ENCODE measurements at places on chromosomes 3 and 15.

GRCh38 chr3:188584958-188585689 is 431.2 kb downstream of the LPP start:
- DNase-seq, result no peak

GRCh38 chr3:177647341-177647740 is 450.1 kb upstream of the TBL1XR1 start:
- DNase-seq, result no peak

GRCh38 chr15:93217343-93217742 is 128.3 kb upstream of the RGMA start:
- no peak for DNase-seq

DNA sequence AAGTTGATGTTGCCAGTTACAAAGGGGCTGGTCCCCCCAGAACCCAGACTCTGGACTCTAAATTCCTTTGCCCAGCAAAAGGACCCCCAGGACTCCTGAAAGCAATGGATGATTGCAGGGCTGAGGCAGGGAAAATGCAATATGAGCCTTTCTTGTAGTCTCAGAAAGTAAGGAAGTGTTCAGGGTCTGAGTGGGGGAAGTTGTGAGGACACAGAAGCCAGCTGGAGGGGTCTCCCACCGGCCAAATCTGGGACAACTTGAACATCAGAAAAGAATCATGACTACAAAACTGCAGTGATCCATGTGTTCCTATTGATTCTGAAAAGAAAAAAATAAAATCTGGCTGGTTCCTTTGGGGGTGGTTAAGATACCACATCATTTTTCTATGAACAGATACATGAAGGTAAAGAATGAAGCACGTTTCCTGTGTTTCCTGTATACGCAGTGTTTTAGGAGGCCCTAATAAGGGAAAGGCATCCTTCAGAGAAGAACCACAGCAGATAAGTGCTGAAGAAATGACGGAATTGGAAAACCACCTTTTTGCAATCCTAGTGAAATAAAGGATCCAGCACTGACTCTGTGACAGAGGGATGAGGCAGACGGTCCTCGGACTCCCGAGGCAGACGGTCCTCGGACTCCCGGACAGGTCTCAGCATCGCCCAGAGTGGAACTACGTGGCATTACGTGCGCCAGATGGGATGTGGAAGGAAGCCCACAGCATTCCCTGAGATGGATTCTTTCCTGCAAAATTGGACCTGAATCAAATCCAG is 22.2 kb upstream of the GRIP2 start:
- no peak for DNase-seq

- DNase-seq, result no peak
Measured at GRCh38 chr3:10669490-10670048, 146.5 kb upstream of the SLC6A11 start.

GRCh38 chr15:42158941-42159340 is 2.5 kb upstream of the PLA2G4F start:
- DNase-seq, result no peak

- no peak for DNase-seq
Measured at GRCh38 chr3:70150599-70150998, 151.1 kb downstream of the SAMMSON start.

DNA sequence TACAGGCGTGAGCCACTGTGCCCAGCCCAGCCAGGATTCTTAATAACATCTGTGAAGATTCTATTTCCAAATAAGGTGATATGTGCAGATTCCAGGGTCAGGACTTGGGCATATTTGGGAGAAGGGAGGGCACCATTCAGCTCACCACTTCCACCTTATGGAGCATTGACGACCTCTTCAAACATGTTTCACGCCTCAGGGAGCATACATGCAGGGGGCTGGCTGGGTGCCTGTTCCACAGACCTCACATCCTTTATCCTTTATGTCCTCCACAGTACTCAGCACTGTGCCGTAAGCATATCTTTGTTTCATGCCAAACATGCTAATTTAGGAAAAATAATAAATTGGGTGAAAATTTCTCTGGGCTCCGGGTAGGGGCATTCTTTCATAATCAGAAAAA is 229.0 kb downstream of the THSD4 start:
- no peak for DNase-seq

- no peak for DNase-seq
Measured at GRCh38 chr15:79966634-79967297, 4.2 kb downstream of the BCL2A1 start.

GRCh38 chr3:126329927-126330725 is 27.1 kb downstream of the KLF15 start:
- DNase-seq, result no peak

DNA sequence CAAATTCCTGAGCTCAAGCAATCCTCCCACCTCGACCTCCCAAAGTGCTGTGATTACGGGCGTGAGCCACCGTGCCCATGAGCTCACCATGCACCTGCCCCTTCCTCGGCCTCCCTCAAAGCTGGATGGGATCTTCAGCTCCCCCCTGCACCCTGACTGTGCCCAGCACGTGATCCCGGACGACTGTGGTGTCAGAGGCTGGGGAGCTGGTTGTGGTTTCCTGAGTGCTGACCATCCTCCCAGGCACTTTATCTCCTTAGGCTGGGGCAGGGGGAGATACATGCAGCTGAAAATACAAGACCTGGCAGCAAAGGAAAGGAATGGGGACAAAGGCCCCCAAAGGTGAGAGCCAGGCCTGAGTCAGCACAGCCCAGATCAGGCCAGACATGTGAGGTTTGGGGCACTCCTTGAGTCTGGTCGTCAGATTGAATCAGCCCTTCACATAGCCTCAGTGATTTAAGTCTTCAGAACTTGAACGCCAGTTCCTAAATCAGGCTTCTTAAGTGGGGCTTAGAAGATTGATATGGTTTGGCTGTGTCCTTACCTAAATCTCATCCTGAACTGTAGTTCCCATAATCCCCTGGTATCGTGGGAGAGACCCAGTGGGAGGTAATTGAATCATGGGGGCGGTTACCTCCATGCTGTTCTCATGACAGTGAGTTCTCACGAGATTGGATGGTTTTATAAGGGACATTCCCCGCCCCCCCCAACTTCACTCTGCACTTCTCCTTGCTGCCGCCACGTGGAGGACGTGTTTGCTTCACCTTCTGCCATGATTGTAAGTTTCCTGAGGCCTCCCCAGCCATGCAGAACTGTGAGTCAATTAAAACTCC is 35.8 kb downstream of the PRKCD start:
- no peak for DNase-seq

DNA sequence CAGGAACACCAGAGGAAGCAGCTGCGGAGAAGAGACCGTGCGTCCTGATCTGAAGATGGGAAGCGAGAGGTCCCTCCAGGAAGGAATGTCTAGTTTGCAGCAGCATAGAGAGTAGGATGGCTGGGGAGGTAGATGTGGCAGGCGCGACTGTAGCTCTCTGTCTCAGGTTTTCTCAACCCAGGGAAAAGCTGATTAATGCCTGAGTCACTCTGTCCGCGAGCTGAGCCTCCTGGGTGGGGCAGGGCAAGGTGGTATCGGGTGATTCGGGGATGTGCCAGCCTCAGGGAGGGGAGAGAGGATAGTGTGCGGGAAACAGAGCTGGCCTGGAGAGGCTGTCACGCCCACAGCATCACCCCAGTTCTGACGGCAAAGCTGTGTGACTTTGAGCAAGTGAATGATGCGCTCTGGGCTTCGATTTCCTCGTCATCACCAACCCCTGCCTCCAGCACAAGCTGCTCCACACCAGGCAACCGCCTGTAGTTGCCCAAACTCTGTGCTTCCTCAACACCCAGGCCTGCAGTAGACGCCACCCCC is 28.4 kb downstream of the CPN2 start:
- DNase-seq, result no peak

GRCh38 chr3:156240642-156241041 is 120.3 kb downstream of the KCNAB1 start:
- DNase-seq, result no peak

DNA sequence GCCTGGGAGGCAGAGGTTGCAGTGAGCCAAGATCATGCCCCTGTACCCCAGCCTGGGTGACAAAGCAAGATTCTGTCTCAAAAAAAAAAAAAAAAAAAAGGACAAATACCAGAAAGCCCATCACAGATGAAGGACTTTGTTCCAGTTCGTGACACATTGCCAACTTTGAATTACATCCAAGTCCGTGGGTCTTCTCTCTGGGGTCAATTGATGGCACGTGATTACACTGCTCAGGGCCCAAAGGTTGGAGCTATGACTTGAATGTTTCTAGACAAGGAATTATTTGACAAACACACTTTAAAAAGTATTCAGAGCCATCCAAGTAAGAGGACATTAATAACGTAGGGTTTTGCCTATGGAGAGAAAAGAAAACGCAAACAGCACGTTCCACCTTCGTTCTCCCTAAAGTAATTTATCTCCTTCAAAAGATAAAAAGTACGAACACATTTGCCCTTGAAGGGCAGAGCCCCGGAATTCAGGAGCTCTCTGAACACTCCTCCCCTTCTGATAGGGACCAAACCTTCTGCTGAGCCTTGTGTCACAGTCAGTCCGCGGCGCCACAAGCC is 31.3 kb upstream of the ST3GAL6 start:
- no peak for DNase-seq

DNA sequence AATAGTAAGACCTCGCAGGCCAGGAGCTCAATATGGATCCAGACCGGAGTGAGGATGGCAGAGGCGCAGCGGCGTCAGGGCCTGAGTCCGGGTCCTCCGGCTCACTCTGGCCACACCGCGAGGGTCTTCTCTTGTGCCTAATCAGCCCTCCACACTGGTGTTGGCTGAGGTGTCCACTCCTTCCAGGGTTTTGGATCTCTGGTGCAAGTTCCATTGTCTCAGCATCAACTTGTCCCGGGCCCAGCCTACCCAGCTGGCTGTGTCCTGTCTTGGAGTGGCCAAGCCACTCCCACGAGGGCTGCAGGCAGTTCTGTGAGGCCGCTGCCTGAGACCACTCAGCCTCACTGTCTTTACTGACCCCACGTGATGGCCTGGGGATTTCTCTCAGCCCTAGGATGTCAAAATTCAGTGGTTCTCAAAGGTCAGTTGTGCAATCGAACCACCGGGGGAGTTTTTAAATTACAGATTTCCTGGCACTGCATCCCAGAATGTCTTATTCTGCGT is 12.6 kb upstream of the GOLGA6L7 start:
- DNase-seq, result no peak

DNA sequence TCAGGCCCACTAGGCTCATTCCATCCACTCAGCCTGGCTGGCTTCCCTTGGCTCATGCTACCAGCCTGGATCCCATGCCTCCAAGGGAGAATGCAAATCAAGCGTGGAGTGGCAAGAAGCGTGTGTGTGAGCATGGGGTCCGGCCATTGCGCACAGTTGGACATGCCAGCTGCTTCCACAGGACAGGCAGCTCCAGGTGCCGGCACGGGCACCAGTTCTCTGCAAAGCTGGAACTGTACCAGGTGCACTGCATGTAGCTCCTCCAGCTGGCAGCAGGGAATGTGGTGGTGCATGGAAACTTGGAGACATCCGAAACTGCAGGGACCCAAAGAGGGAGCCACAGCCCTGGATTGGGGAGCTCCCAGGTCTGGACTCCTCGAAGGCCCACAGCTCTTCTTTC is 449.8 kb downstream of the EPHA6 start:
- DNase-seq, result no peak

GRCh38 chr15:65333148-65333820 is 28.8 kb downstream of the RNU5B-1 start:
- DNase-seq, result no peak

DNA sequence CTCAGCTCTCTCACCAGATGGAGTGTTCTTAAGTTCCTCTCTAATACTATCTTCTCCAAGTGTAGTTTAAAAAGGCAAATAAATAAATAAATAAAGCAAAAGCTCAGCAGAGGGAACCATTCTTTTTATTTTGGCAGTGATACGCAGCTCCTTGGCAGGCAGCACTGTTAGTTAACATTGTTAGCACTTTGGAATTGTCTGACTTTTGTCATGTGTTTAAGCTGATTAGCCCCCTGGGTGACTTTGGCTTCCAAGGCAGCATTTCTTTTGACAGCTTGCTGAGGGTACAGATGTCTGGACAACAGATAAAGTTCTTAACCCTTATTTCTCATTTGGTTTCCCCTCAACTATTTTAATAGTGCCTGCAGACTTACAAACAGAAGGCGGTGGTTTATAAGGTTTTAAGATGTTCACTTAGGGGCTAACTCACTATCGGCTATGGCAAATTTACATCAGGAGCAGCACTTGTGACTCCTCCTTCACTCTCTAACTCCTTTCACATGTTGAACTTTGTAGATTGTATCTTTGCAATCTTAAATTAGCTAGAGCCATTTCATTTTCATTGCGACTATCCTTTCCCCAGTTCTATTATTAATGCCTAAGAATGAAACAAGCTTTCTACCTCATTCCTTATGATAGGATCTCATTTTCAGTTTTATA is 213.4 kb downstream of the ZBBX start:
- DNase-seq, result no peak

DNA sequence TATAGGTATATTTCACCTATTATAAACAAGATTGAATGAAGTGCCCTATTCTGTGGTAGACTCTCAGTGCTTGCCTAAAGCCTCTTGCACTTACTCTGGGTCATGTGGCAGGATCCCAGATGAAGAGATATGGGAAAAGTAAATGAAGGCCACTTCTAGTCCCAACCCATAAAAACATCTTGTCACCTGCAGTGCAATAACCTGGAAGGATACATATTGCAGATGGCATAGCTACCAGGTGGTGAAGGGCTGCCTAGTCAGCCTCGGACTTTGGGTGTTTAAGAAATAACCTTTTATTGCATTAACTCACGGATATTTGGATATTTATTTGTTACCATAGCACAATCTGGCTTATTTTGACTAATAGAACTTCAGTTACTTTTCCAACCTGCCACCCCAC is 367.1 kb downstream of the UNC13C start:
- no peak for DNase-seq

- no peak for DNase-seq
Measured at GRCh38 chr3:152513301-152513960, 244.7 kb downstream of the MBNL1 start.

DNA sequence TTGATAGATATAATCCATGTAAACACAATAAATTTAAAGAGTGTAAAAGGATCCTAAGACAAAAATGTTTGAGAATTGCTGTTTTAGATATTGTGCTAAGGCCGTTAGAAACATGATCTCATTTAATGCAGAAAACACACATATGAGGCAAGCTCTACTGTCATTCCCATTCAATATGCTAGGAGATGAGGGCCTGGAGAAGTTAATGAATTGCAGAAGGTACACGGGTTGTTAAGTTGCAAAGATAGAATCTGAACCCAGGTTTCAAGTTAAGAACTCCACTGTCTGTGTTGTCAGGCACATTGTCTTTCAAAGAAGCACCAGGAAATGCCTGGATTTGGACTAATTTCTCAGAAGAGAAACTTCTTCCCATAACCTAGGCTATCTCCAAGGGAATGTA is 65.1 kb upstream of the SAMMSON start:
- no peak for DNase-seq

DNA sequence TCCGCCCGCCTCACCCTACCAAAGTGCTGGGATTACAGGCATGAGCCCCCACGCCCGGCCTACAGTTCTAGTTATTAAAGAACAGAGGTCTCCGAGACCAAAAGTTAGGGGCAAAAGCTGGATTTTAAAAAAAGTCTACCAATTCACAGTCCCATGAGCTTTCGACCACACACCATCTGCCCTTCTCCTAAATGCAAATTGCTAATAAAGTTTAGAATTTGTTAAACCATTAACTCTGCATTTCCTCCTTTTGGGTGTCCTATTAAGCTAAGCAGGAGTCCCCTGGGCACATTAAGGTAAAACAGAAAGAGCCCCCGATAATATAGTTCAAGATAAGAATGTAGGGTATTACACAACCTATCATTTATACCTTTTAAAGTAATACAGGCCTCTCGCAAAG is 322.7 kb downstream of the FOXP1 start:
- DNase-seq, result no peak
